ENCODE measurements at places on chromosomes 5 and 9.

DNA sequence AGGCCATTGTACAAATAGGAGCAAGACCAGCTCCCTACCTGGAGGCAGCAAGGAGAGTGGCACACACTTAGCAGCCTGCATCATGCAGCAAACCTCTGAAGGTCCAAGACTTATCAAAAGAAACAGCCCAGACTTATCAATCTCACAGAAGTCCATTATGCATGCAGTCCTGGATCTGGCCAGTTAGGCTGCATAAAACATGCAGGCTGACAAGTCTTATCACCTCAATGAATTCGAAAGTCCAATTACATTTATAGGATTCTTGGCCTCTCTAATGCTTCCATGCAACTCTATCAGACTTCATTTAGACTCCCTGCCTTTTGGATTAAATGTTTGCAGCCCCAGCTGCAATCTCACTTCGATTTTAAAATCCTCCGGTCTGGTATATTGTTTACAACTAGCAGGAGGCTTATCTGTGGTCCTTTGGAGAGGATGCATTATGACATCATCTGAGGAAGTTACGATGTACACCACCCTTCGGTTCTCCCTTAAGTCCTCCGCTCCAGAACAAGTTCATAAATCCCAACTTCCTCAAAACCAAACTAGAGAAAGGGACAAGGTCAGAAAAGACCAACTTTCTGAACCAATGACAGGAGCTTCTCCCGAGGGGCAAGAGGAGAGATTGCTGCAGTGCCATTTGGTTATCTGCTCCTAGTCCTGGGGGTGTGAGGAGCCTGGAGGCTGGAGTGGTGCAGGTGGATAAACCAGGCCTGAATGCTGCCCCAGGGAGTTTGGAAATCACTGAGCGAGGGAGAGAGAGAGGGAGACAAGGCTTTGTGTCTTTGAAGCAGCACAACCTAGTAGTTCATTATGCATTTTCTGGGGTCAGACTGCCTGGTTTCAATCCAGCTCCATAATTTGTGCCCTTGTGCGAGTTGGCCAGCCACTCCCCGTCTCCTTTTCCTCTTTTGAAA lies 313.9 kb downstream of the TLE1 start:
- H3K4me3 ChIP-seq, result no peak overlapping the region
- no peak for DNase-seq
- no peak overlapping the region for H3K27ac ChIP-seq
- H3K36me3 ChIP-seq, result no peaks in the 10 kb centered on the region
- peaks cover 5% of the 10 kb centered on the region for H3K4me1 ChIP-seq
- H3K27me3 ChIP-seq, result no peaks in the 10 kb centered on the region

DNA sequence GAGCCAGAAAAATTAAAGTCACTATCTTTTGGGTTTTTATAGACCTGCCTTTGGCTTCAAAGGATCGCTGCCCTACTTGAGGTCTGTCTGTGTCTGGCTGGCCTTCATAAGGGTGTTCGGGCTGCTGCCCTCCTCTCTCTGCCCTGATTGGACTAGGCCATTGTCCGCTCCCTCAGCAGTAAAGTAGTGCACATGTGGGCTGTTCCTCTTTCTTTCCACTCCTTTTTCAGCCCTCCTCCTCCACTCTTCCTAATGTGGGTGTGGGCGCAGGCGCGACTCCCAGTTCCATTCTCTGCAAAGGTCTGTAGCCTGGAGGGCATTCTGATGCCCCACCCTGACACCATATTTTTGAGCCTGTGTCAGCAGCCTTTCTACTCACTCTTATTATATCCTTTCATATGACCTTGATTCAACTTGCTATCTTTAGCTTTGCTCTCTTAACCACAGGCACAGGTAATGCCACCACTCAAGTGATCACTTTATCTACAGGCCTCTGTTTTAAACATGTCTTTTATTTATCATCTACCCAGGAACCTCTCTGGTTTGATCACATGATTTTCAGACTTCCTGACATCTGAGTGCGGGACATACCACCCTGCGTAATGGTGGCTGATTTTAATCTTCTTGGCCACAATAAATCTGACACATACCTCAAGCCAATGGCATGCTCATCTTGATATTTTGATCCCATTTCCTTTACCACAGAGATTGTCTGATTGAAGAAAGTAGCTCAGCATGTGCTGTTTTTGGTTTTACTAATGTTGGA lies 144.5 kb downstream of the AOPEP start:
- no peaks in the 10 kb centered on the region for H3K27me3 ChIP-seq
- peak; percentile 90 for DNase-seq
- H3K36me3 ChIP-seq, result no peaks in the 10 kb centered on the region

DNA sequence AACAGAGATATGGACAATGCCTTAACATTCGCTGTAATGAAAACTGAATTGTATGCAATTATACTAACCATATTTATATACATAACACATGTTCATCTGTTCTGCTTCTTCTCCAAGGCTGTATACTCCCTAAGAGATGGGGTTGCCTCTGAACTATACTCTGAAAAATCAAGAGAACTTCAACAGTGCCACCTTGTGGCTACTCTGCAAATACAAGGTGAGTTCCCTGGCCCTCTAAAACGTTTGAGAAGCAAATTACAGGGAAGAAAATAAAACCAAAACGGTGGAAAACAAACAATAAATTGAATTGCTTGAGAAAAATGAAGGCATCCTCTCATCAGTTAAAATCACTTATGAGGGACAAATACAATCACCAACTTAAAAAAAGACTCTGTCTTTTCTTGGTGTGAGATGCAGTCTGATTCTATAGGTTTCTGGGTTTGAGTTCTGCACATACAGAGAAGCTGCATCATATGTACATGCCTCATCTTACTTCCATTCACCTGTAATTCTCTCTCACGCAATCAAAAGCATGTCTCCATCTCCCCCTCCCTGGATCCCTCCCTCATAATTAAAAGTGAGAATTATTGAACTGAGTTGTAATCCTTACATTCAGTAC lies 98.6 kb downstream of the FBXW11 start:
- H3K4me1 ChIP-seq, result no peaks in the 10 kb centered on the region
- H3K27me3 ChIP-seq, result no peaks in the 10 kb centered on the region
- DNase-seq, result peak; percentile 32
- no peak overlapping the region for H3K27ac ChIP-seq
- no peak overlapping the region for H3K4me3 ChIP-seq
- H3K36me3 ChIP-seq, result peaks cover 2% of the 10 kb centered on the region

- no peak overlapping the region for H3K27ac ChIP-seq
- H3K36me3 ChIP-seq, result no peaks in the 10 kb centered on the region
- no peaks in the 10 kb centered on the region for H3K27me3 ChIP-seq
- no peaks in the 10 kb centered on the region for H3K4me1 ChIP-seq
These were observed 34.1 kb downstream of the LAMC3 start for GRCh38 chr9:131043087-131043486.

DNA sequence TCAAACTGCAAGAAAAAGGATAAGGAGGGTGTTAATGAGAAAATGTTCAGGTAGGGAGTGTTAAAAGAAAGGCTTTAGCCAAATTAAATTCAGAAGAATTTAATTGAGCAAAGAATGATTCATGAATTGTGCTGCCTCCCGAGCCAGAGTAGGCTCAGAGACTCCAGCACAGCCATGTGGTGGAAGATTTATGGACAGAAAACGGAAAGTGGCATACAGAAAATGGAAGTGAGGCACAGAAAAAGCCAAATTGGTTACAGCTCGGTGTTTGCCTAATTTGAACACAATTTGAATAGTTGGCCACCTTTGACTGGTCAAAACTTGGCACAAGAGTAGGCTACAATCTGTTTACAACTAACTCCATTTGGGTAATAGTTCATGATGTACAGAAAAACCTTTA lies 9.6 kb upstream of the SLC30A5 start:
- H3K4me3 ChIP-seq, result no peak overlapping the region
- peaks cover under 1% of the 10 kb centered on the region for H3K4me1 ChIP-seq
- H3K36me3 ChIP-seq, result no peaks in the 10 kb centered on the region
- H3K27me3 ChIP-seq, result no peaks in the 10 kb centered on the region
- DNase-seq, result no peak

- no peak overlapping the region for H3K27ac ChIP-seq
- no peaks in the 10 kb centered on the region for H3K27me3 ChIP-seq
- no peaks in the 10 kb centered on the region for H3K36me3 ChIP-seq
- no peak for DNase-seq
- peaks cover 29% of the 10 kb centered on the region for H3K4me1 ChIP-seq
These were observed 4.4 kb upstream of the MGAT1 start for GRCh38 chr5:180807046-180807445.

DNA sequence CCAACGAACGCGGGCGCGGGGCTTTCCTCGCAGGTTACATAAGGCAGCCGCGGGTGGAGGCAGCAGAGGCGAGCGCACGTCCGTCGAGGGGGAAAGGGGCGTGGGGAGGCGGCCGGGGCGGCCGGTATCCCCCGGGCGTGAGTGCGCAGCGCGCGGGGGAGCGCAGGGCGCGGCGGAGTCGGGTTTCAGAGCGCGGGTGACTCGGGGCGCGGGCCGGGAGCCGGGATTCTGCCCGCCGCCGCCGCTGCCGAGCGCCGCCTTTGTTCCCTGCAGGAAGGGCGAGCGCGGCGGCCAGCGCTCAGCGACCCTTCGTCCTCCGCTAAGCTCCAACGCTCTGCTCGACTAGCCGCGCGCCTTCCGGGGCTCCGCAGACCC lies at the start of gene COL15A1:
Gene COL15A1, plus strand, starts transcription at position 226 of the 375 bp plus-strand sequence. CDS start 155 bp downstream, outside the sequence.
- H3K36me3 ChIP-seq, result no peaks in the 10 kb centered on the region
- peak within 1 kb of the TSS; percentile 37 for H3K4me3 ChIP-seq
- DNase-seq, result no peak
- H3K27ac ChIP-seq, result no peak within 1 kb of the TSS
- peaks cover 89% of the 10 kb centered on the region for H3K27me3 ChIP-seq

GRCh38 chr5:115588640-115589039 lies 13.6 kb downstream of the TICAM2 start:
- H3K27me3 ChIP-seq, result no peaks in the 10 kb centered on the region
- DNase-seq, result no peak
- H3K4me1 ChIP-seq, result peaks cover 3% of the 10 kb centered on the region
- H3K36me3 ChIP-seq, result no peaks in the 10 kb centered on the region
- H3K27ac ChIP-seq, result no peak overlapping the region
- H3K4me3 ChIP-seq, result no peak overlapping the region

GRCh38 chr5:15550502-15551112 lies 50.6 kb downstream of the FBXL7 start:
- H3K36me3 ChIP-seq, result no peaks in the 10 kb centered on the region
- H3K4me3 ChIP-seq, result no peak overlapping the region
- H3K27me3 ChIP-seq, result no peaks in the 10 kb centered on the region
- H3K4me1 ChIP-seq, result no peaks in the 10 kb centered on the region
- no peak for DNase-seq
- no peak overlapping the region for H3K27ac ChIP-seq

GRCh38 chr5:87141544-87141943 lies 126.1 kb upstream of the RASA1 start:
- H3K4me1 ChIP-seq, result peaks cover 3% of the 10 kb centered on the region
- no peaks in the 10 kb centered on the region for H3K36me3 ChIP-seq
- no peak overlapping the region for H3K4me3 ChIP-seq

DNA sequence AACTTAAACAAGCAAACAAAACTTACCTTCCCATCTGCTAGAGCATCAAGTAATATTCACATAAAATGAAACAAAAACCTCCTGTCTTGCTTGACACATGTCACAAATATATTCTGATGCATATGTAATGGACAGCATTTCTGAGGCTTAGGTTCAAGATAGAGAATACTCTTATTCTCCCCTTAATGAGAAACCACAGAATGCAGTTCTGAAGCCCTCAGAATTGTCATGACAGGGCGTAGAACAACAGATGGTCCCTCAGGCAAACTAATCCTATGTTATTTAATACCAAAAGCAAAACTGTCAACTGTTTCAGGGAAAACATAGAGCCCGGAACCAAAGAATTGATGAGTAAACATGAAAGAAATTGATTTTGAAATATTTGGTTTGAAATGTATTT lies 229.9 kb upstream of the RIOK2 start:
- H3K27ac ChIP-seq, result no peak overlapping the region
- H3K27me3 ChIP-seq, result no peaks in the 10 kb centered on the region
- no peaks in the 10 kb centered on the region for H3K4me1 ChIP-seq
- H3K36me3 ChIP-seq, result no peaks in the 10 kb centered on the region

DNA sequence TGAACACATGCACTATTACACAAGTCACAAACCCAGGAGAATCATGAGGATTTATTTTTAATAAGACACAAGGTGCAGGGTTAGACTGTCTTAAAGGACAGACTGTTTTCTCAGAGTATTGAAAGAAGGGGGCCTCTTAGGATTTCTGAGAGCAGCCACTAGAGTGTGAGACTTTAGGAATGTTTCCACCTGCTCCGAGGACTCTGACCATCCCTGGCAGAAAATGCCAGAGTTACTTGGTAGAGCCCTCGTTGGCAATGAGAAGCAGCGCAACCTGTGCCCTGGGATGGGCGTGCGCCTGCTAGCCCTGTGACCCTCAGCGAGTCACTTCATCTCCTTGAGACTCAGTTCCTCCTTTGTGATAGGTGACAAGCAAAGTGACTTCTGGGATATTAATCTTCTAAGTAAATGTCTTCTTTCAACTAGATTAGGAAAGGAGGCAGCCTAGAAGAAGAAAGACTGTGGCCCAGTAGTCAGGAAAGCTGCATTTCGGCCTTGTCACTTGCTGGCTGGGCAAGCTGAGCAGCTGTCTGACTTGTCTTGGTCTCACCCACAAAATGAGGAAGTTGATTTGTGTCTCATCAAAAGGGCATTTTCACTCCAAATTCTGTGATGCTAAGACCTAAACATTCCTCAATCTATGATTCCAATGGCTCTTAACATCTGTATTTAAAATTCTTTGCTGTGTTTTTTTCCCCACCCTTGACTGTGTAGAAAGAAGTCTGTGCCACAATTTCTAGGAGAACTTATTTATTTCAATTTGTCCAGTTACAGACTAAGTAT lies 60.5 kb downstream of the PTCD2 start:
- no peak overlapping the region for H3K27ac ChIP-seq
- no peaks in the 10 kb centered on the region for H3K27me3 ChIP-seq
- peaks cover 19% of the 10 kb centered on the region for H3K4me1 ChIP-seq
- H3K4me3 ChIP-seq, result no peak overlapping the region
- no peak for DNase-seq
- no peaks in the 10 kb centered on the region for H3K36me3 ChIP-seq

GRCh38 chr9:108083160-108083750 lies 593.7 kb upstream of the KLF4 start:
- no peaks in the 10 kb centered on the region for H3K4me1 ChIP-seq
- H3K27me3 ChIP-seq, result peaks cover 3% of the 10 kb centered on the region
- no peaks in the 10 kb centered on the region for H3K36me3 ChIP-seq
- DNase-seq, result no peak
- no peak overlapping the region for H3K4me3 ChIP-seq
- no peak overlapping the region for H3K27ac ChIP-seq

DNA sequence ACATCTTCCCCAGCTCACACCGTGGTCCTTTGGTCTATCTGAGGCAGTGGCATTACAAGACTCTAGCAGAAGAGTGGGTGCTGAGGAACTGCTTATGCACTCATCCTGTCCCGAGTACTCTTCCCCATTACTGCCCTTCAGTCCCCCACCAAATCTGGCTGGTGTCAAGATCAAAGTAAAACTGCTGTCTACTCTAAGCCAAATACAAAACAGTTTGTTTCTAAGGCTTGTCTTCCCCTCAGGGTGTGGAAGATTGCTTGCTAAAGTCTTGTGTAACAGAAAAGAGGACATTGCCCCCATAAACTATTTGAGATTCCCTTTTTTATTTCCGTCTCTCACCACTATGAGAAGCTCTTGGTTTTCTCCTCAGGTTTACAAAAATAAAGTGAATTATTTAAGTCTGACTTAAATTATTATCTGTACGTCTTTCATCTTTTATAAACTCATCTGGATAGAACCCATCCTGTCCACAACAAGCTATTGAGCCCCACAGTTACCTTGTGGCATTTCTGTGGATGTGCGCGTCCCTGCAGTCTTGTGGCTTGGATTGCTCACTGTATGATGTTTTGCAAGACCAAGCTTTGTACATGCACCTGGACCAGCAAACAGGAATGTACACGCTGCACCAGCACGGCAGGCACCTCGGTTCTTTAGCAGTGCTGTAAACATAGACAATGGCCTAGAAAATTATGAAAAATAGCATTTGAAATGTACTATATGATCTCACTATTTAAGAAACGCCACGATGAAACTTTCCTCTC lies 61.0 kb downstream of the CYSTM1 start:
- H3K36me3 ChIP-seq, result no peaks in the 10 kb centered on the region
- H3K27me3 ChIP-seq, result no peaks in the 10 kb centered on the region
- no peak overlapping the region for H3K4me3 ChIP-seq
- H3K27ac ChIP-seq, result no peak overlapping the region
- DNase-seq, result no peak
